ENCODE measurements at places on chromosomes 2 and 18.

- DNase-seq = no peak
Measured at GRCh38 chr2:15814403-15814802, 125.9 kb upstream of the MYCN start.

- no peak for DNase-seq
Measured at GRCh38 chr2:209380293-209380692, 43.6 kb upstream of the MAP2 start.

DNA sequence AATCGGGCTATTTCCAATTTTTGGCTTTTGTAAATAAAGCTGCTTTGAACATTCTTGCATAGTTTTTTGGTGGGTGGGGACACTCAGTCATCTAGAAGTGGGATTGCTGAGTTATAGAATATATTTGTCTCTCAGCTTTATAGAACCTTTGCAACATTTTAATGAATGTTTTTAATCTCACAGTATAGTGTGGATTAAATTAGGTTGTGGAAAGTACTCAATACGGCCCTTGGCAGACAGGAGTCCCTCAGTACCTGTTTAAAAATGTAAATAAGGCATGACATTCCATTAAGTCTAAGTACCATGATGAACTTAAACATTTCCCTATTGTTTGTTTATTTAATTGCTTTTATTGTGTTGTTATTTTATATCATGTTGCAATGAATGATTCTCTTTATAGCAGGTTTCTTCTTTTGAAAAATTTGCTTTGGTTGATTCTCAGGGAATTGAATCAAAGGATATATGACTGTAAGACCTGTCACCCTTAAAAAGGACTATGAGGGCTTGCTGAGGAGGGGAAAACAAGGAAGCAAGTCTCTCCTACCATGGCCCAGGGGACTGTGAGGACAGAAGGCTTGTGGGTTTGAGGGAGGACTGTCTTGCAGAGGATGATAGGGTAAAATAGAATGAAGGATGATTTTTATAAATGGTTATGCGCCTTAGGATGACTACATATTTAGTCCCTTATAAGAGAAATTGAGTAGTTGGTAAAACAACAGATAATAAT, 165.1 kb downstream of the RPIA start:
- DNase-seq = no peak

- no peak for DNase-seq
Measured at GRCh38 chr18:26003356-26003755, 87.1 kb downstream of the SS18 start.

- no peak for DNase-seq
Measured at GRCh38 chr2:118841828-118842461, 5.5 kb downstream of the EN1 start.

GRCh38 chr2:232974396-232974795, 38.7 kb downstream of the NGEF start:
- no peak for DNase-seq

DNA sequence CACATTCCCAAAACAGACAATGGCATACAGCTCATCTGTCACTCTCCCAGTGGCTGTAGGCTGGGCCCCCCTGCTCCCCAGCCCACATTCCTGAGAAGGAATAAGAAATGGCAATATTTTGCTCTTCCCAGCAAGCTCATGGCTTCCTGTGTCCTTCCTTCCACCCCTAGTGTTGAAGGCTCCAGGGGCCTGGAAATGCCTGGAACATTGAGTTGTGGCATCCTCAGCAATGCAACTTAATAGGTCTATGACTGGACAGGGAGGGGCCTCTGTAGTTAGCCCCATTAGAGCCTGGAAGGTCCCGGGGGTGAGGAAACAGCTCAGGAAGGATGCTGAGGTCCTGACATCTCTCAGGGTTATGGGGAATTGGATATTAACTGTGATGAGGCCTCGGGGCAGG, 3.3 kb downstream of the KIF3C start:
- DNase-seq = no peak

DNA sequence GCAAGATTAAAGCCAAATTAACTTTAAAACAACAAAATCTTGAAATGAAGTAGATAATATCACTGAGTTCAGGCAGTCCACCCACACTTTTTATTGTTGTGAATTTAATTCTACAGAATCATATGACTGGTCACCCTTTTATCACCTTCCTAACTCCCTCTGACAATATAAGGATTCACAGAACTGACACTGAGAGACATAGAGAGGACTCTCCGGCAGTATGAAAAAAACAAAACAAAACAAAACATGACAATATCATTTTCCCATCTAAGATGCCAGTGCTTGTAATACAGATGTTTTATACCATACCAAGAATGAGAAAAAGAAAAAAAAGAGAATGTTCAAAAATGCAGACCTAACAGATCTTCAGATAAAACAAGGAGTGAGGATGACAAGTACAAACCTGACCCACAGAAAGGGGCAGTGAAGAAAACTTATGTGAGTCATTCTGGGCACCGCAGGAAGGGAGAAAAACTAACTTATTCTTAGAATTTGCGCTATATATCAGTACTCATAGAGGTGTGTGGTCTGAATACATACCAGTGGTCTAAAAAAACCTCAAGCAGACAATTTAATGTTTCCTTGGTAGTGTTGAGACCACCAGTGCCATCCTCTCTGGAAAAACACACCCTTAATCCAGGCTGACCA, 136.6 kb downstream of the ZAP70 start:
- no peak for DNase-seq

GRCh38 chr2:44016282-44016681, 20.5 kb upstream of the LRPPRC start:
- peak; percentile 49 for DNase-seq

GRCh38 chr2:149877913-149878312, 290.3 kb upstream of the MMADHC start:
- DNase-seq = no peak

DNA sequence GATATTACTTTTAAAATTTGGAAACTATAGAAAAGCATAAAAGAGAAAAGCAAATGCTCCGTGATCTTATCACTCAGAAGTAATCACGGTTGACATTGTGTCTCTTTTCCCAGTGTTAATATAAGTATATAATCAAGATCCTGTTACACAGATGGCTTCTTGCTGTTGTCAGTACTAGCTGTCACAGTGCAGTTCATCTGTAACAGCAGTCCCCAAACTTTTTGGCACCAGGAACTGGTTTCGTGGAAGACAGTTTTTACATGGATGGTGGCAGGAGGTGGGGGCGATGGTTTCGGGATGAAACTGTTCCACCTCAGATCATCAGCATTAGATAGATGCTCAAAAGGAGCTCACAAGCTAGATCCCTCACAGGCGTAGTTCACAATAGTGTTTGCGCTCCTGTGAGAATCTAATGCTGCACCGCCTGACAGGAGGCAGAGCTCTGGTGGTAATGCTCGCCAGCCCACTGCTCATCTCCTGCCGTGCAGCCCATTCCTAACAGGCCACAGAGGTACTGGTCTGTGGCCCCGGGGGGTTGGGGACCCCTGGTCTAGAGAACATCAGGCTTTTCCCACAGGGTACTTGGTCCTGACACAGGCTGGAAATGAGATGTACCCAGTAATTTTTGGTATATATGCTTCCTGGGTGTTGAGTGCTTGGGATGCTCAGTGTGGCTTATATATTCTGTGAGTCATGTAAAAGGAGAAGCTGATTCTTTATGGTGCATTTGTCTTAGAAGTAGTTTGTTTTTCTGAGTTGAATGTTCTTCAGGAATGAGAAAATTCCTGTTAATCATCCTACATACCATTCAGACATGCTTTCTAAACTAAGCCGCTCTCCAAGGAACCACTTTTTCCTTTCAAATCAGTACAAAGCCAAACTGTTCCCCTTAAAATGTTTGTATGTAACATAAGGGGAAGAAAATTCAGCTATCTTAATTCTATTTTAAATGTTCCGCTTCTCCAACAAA, 121.8 kb downstream of the NCK2 start:
- no peak for DNase-seq

- DNase-seq = peak; percentile 12
Measured at GRCh38 chr18:79595876-79596374, 83.7 kb upstream of the CTDP1 start.

- DNase-seq = no peak
Measured at GRCh38 chr2:137173463-137173862, 408.1 kb downstream of the THSD7B start.

DNA sequence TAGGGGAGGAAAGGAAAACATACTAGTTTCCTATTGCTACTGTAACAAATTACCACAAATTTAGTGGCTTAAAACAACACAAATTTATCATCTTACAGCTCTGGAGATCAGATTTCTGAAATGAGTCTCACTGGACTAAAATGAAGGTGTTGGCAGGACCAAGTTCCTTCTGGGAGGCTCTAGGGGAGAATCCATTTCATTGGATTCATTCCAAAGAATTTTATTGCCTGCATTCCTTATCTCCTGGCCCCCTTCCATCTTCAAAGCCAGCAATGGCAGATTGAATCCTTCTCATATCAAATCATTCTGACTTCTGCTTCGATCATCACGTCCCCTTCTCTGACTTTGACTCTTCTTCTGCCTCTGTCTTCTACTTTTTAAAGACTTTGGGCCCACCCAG, 250.9 kb downstream of the IRS1 start:
- no peak for DNase-seq

- no peak for DNase-seq
Measured at GRCh38 chr18:3794537-3795348, 344.8 kb downstream of the TGIF1 start.

GRCh38 chr2:220315098-220315823, 687.8 kb downstream of the SLC4A3 start:
- DNase-seq = peak; percentile 48

GRCh38 chr2:178484245-178485041, 4.2 kb downstream of the PLEKHA3 start:
- DNase-seq = no peak

- DNase-seq = no peak
Measured at GRCh38 chr2:112885506-112885902, 25.5 kb upstream of the IL37 start.

DNA sequence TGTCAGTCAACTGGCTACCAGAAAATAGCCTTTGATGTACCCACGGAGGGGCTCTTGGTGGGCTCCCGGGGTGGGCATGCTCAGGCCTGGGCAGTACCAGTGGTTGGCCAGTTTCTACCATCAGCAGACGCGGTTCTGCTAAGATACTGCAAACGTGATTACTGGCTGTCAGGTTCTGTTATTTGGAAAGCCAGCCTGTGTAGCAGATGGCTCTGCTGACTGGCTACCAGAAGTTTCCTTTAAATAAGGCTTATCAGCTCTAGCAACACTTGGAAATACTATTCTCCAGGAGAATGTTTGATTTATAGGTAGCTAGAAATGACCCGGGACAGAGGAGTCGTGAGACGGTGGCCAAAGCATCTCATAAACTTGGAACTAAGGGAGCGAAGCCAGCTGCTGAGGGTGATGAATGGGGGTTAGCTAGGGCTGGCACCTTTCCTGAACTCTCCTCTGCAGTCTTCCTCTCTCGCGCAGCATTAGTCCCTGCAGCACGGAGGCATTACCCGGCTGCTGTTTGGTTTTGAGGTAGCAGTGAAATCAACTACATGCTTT, 171.9 kb downstream of the AGAP1 start:
- no peak for DNase-seq

DNA sequence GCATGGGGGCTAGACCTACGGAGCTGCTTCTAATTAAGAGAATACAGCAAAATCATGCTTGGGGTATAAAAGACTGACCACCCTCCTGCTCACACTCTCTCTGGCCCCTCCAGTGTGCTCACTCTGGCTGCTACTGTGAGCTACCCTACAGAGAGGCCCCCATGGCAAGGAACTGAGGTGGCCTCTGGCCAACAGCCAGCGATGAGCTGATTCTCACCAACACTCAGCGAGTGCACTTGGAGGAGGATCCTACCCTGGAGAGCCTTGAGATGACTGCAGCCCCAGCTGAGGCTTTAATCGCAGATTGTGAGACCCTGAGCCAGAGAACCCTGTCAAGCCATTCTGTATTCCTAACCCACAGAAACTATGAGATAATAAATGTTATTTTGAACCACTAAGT, 88.2 kb downstream of the GFPT1 start:
- peak; percentile 56 for DNase-seq

DNA sequence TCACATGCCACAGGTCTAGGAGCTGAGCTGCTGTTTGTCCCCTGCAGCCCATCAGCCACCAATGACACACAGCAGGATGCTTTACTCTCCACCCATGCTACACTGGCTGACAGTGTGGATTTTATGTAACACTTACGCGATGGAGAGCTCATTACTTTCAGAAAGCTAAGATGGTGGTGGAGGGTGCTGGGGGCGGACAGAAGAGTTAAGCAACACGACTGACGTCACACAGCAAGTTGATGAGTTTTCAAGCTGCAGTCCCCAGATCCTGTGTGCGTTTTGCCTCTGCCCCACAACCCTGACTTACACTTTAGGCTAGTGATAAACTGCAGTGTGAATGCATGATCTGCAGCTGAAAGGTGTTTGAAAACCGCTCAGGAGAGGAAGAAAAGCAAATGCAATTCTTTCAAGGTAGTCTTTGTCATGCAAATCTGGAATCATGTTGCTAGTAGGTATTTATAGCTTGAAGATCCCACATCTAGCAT, 42.4 kb downstream of the MRPS5 start:
- DNase-seq = no peak

DNA sequence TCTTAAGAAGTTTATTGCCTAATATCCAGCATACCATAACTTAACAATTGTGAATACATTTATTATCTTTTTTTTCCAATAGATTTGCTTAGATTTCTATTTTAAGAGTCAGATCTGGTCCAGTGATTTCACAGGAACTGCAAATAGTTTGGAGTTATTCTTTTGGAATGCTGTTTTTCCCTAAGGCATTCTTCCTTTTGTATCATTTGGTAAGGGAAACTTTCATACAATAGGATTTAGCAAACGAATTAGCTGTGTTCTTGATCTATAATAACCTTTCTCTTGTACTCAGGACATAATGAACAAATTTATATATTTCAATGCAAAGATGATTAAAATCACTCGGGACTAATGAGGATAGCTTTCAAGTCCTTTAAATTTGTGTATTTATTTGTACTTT, 201.6 kb downstream of the ERBB4 start:
- no peak for DNase-seq

GRCh38 chr2:48131539-48132270, 225.4 kb upstream of the FBXO11 start:
- peak; percentile 67 for DNase-seq

DNA sequence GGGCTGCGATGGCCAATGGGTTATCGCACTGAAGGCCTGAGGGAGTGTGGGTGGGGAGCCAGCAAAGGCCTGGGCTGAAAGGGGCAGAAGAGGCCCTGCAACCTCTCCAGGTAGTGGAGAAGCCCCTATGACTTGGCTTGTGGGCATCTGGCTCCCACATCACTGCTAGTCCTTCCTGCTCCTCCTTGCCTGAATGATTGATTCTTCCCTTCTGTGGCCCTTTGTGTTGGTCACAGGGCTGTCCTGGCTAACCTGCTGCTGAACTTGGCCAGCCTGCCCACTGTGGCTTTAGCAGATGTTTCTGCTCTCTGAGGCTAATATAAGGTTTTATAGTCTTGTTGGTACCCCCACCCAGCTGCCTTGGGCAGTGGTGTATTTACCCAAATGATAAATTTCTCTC, 136.2 kb upstream of the ALPP start:
- DNase-seq = no peak

- DNase-seq = no peak
Measured at GRCh38 chr2:15828576-15828975, 111.8 kb upstream of the MYCN start.

DNA sequence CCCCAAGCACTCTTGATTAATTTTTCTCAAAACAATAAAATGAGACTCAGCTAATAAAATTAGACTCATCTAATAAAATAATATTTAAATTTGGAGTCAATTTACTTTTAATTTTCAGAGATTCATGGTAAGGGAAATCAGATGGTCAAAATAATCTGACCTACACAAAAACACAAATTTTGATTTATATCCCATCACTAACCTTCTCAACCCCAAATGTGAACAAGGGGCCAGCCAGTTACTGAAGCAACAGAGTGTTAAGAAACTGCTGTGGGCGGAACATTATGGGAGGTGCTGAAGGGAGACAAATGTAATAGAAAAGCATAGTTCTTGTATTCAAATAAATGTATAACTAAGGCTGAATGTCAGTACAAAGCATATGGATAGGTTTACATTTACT, 28.5 kb upstream of the PPP3R1 start:
- DNase-seq = no peak

Data from femur (tissue), 1 donor.